ENCODE measurements at places on chromosomes 5 and 9.

DNA sequence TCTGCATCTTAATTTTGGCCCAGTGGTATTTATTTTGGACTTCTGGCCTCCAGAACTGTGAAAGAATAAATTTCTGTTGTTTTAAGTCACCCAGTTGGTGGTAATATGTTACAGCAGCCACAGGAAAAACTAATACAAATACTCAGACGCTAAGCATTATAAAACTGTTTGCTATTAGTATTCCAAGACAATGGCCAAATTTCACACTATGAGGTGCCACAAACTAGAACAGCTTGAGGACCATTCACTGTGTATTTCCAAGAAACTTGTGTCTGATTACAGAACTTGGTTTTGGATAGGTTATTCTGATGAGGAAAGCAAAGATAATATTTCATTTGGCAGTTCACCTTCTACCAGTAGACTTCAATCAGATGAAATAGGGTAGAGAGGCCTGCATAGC lies 16.3 kb upstream of the ISOC1 start:
- no peak for DNase-seq

DNA sequence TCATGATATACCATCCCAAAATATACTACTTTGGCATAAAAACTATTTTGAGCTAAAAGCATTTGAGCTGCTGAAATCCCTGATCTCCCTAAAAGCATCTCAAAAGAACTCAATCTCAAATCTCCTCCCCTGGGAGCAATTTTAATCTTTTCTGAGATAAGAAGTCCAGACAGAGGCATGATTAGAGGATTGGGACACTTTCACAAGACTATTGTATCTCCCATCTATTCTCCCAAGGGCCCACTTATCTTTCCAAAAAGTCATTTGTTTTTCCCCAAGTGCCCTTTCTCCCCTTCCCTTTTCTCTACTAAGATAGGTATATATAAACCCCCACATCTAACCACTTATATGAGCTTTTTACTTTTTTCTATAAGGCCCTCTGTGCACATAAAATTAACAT lies 79.7 kb downstream of the ALDH7A1 start:
- DNase-seq = no peak

DNA sequence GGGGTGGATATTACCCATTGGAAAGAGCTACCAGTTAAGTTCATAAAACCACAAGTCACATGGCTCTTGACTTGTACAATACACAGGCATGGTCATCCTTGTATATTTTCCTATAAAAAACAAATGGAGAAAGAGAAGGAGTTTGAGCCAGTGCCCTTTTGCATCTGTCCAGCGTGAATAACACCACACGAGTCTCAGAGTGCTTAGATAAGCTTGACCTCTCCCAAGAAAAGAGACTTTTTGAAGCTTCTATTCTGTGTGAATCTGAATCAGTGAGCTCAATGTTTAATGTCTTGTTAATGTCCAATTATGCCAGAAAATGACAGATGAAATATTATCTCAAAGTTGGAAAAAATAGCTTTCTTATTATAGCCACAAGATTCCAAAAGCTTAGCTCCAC lies 30.9 kb upstream of the LPAR1 start:
- no peak for DNase-seq

DNA sequence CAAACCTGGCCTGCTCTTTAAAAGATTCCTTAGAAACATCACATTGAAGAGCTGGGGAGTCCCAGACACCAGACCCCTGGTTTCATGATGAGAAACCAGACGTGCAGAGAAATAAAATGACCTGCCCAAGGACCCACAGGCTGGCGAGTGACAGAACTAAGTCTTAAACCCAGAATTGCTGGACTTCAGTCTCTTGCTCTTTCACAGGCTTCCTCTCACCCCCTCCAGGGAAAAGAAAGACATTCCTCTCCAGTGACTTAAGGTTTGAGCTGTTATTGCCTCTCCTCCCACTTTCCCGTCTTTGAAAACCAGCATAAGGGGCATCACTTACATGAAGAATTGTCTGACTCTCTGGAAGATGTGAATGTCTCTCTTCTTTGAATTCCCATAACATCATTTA lies 535.2 kb downstream of the IRX1 start:
- no peak for DNase-seq

GRCh38 chr5:14588145-14588544 lies 6.6 kb downstream of the OTULINL start:
- no peak for DNase-seq

DNA sequence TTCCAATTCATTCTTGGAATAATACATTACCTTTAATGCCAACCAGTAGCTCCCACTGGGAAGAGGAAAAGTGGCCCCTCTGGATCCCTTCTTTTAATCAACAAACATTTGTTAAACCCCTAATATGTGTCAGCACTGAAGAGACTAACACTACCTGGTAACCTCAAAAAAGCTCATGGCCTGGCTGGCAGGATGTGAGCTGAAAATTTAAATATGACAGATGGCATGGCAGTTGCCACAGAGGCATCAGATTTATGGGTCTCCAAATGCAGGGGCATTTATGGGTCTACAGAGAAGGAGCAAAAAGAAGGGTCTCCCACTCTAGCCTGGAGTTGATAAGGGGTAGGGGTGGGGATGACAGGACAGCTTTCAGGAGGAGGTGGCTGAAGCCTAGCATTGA lies 12.5 kb downstream of the DNAH5 start:
- DNase-seq = no peak

- DNase-seq = no peak
Measured at GRCh38 chr9:87080512-87081264, 133.4 kb upstream of the GAS1 start.

GRCh38 chr5:94442991-94443390 lies 175.4 kb downstream of the KIAA0825 start:
- peak; percentile 2 for DNase-seq

- peak; percentile 7 for DNase-seq
Measured at GRCh38 chr5:6633469-6634245, 417 bp downstream of the SRD5A1 start.

DNA sequence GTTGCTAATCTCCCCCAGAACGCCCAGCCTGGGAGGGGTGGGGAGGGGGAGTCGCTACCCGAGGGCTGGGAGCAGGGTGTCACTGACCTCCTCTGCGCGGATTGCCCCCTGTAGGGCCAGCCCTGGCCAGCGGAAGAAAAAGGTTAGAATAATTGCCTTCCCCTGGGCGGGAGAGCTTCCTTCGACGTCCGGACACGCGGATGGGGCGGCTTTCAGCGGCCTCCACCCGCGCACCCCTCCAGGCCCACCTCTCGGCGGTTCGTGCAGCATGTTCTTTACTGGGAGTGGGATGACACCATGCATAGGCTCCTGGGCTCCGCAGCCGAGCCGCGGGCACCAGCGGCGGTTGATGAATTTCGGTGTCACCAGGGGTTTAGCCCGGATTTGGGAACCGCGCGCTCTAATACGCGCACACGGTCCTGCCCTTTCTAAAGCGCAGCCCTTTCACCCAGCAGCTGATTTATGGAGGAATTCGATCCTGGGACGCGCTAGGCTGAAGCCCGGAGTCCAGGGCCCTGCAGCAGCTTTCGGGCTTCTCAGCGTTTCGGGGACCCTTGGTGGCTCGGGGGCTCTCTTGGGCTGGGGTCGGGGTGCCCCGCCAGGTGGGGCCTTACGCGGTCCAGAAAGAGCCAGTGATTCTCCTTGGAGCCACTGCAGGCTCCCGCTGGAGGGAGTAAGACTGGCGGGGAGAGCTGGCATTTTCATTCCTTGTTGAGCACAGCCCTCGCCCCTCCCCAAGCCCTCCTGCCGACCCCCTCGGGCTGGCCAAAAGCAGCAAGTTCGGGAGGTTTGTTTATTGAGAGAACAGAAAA lies 10.1 kb downstream of the LMX1B start:
- no peak for DNase-seq

DNA sequence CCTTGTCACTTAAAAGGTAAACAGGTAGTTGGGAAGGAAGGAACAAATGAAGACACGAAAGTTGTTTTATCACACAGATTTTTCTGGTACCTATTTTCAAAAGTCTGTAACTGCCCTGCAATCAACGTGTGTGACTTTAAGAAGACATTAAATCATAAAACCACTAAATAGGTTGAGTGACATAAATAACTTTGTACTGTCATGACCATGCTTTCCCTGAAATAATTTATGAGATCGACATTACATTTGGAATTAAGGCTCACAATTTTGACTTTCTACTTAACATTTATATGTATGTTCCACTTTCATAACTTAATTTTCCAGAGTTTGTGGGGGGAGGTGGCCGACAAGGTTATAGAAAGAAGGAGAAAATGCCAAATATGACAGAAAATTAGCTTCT lies 181.1 kb downstream of the MLLT3 start:
- DNase-seq = no peak

DNA sequence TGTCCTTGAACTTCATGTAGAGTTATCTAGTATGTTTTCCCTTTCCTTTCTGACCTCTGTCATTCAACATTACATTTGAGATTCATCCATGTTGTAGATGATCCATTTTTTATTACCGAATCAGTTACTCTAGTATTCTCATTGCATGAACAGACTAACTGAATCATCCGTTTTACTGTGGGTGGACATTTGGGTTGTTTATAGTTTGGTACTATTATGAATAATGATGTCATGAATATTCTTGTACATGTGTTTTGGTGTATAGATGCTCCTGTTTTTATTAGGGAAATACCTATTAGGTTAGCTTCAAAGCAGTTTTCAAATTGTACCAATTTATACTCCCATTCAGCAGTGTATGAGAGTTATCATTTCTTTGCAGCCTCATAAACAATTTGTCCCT lies 94.3 kb upstream of the NIPAL4 start:
- no peak for DNase-seq

GRCh38 chr9:86585422-86586143 lies 231.4 kb upstream of the TUT7 start:
- DNase-seq = no peak

DNA sequence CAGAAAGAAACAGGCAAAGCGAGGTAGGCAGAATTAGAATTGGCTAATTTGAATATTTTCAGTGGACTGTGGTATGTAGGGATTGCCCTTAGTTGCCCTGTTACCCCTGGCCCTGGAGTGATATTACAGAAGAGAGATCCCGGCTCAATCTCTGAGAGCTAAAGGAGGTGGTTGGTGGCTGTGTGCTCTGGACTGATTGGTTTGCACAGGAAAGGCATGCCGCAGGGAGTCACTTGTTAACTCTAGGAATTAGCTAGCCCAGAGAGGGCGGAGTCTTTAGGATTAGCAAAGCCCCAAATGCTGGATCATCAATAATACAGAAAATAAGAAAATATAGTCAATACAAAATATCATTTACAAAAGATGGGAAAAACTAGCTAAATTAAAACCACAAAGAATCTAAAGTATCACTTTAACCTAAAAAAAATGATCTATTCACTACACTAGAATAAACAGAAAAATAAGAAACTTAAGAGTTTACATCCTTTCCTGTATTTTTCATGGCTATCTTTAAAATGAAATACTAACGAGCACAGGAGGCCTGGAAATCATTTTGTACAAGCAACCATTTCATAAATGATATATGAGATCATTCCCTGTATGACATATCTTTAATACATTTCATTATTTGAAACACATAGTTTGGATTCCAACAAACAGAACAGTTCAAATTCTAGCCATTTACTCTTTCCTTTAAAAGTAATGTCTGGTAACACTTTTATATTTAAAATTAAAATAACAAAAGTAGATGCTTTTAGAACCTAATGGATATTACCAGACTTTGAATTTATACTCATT lies 71.1 kb downstream of the GNAQ start:
- no peak for DNase-seq

GRCh38 chr9:114454652-114455051 lies 50.6 kb downstream of the WHRN start:
- DNase-seq = no peak

DNA sequence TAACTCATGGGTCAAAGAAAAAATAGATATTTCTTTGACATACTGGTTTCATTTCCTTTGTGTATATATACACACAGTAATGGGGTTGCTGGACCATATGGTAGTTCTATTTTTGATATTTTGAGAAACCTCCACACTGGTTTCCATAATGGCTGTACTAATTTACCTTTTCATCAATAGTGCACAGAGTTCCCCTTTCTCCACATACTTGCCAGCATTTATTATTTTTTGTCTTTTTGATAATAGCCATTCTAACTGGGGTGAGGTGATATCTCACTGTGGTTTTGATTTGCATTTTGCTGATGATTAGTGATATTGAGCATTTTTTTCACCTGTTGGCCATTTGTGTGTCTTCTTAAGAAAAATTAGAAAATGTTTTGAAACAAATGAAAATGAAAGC lies 78.4 kb upstream of the CKMT2 start:
- no peak for DNase-seq

DNA sequence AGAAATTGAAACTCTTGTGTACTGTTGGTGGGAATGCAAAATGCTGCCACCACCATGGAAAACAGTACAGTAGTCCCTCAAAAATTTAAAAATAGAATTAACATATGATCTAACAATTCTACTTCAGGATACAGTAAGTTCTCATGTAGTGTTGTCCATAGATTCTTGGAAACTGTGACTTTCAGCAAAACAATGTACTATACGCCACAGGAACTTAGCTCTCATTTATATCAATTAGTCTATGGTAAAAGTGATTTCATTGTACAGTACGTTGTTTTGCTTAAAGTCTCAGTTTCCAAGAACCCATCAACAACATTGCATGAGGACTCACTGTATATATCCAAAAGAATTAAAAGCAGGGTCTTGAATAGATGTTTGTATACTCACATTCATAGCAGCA lies 233.5 kb upstream of the GAS1 start:
- DNase-seq = no peak

DNA sequence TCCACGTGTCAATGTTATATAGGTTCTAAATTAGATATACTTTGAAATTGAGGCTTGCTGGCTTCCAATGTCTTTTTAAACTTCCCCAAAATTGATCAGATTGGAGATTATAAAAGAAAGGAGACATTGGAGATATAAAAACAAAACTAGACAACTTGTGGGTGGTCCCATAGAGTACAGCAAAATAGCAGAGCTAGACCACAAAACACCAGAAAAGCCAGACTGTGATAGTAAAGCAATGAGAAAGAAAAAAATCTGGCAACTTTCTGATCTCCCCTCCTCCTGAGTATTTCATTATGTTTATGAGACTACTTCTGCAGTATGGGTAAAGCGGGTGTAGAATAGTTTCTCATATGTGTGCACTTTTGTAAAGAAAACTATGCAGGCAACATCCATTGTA lies 713.8 kb upstream of the MEF2C start:
- DNase-seq = no peak

DNA sequence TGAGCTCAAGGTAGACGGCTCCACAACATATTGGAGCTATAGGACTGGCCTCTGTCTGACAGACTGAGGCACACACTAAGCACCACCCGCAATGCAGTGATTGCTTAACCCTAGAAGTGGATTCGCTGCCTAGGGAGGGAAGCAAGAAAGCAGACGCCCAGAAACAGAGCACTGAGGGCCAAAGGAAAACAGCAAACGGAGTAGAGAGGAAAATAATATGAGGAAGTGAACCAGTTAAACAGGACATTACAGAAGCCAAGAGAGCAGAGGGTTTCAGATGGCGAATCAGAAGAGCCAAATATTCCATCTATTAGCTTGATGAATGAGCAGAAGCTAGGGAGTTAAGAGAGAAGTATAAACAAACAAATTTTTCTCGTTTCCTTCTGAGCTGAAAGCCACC lies 139.2 kb upstream of the LHFPL2 start:
- no peak for DNase-seq

- DNase-seq = peak; percentile 21
Measured at GRCh38 chr9:74951725-74952151, 974 bp downstream of the C9orf40 start.

GRCh38 chr9:107992271-107992670 lies 502.7 kb upstream of the KLF4 start:
- no peak for DNase-seq

Measured in foreskin keratinocyte (primary cell).